ENCODE measurements at places on chromosomes 5 and 9.

DNA sequence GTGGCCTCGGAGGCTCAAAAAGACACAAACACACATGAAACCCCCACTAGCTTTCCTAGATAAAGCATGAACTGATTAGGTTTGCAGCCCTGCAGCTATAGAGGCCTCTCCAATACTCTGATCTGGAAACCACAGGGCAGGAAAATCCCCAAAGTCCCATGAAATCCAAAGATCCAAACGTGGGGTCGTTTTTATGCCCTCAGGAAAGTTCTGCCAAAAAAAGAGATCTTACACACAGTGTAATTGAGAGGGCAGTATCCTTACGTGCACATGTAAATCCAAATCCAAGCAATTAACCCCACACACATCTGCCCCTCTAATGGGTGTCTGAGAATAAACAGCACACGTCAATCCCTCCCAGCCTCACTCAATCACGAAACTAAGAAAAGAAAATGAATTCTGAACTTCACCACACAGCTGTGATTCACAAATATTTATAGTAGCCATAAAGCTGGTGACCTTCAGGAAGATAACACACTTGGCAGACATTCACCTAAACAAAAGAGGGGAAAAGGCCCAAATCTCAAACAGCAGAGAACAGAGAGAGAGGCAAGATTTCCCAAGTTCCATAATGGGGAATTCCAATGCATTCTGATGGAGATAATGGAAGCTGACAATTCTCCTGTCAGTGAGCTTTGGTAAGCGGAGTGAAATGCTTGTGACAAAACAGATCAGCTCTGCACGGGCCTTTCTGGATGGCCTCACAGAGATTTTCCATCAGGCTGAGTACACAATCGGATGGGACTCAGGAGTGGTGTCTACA, 114.2 kb downstream of the SEMA5A start:
- DNase-seq, result no peak

DNA sequence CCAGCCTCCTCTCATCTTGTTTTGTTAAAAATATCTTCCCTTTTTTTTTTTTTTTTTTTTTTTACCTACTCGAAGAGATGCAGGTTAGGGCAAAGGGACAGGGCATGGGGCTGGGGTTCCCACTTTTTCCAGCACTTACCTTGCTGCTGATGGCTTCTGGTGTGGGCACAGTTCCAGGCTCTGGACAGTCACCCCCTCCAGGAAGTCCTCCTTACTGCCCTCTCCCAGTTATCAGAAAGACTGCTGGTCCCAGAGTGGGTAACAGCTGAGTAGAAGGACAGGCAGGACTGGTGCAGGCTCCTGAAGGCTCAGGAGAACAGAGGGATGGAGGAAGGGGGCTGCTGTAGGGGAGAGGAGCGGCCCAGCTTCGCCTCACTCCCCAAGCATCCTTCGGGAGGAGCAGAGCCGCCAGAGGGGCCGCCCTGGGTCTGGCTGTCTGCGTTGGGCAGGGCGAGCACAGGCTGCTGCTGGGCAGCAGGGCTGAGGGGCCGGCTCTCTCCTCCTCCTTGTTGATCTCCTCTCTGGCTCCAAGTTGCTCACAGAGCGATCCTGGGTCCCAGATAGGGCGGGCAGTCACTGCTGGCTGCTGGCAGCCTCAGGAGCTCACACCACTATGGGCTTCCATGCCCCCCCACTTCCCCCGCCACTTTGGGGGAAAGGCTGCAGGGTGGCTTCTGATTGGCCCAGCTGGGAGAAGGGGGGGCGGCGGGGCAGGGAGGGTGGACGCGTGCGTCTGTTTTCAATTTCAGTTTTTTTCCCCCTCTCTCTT, at the start of gene PDGFRB:
TSS of gene PDGFRB (minus strand) at position 588 of the 769 bp plus-strand sequence. CDS start 18,798 bp downstream, outside the sequence.
- DNase-seq, result peak; percentile 15

- DNase-seq, result no peak
Measured at GRCh38 chr5:42390115-42390514, 33.1 kb upstream of the GHR start.

- no peak for DNase-seq
Measured at GRCh38 chr9:30928045-30928444, 1456.4 kb upstream of the ACO1 start.

GRCh38 chr9:120395376-120395775, 184.6 kb downstream of the CDK5RAP2 start:
- no peak for DNase-seq

- DNase-seq, result no peak
Measured at GRCh38 chr9:95920017-95920416, 44.5 kb downstream of the ERCC6L2 start.

- no peak for DNase-seq
Measured at GRCh38 chr5:946720-947625, 54.3 kb downstream of the TRIP13 start.

DNA sequence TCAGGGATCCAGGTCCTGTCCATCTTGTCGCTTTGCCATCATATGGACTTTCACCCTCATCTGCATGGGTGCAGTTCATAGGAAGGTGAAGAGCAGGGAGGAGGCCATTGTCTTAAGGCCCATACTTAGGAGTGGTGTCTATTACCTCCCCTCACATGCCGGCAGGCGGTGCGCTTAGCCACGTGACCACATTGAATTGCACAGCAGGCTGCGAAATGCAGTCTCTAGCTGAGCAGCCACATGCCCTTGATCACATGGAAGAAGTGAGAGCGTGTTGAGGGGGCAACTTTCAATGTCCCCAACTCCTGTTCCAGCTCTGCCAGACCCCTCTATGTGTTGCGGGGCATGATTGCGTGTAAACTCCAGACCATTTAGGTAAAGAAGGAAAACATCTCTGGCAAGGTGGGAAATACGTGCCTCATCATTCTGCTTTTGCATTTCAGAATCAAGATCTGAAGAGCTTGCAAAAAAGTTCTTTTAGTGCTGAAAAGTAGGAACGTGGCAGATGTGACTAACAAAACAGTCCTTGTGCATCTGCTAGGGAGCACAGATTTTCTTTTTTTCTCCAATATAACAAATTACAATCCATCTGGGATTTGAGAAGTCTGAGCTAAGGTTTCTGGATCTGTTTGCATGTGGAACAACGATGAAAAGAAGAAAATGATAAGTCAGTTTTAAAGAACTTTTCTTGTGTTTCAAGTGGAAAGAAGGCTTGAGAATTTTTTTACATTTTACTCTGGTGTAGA, 34.4 kb downstream of the ROPN1L start:
- DNase-seq, result no peak

- no peak for DNase-seq
Measured at GRCh38 chr9:94846739-94847138, 120.2 kb downstream of the AOPEP start.

GRCh38 chr5:149015126-149015525, 47.7 kb downstream of the SH3TC2 start:
- no peak for DNase-seq

- DNase-seq, result no peak
Measured at GRCh38 chr5:116799401-116799800, 224.8 kb upstream of the SEMA6A start.

GRCh38 chr9:109316207-109316640, 4.6 kb downstream of the EPB41L4B start:
- DNase-seq, result no peak

GRCh38 chr9:137049544-137050449, 3.8 kb upstream of the NPDC1 start:
- DNase-seq, result peak; percentile 67

GRCh38 chr9:87694236-87694755, 31.6 kb upstream of the CTSL start:
- no peak for DNase-seq

DNA sequence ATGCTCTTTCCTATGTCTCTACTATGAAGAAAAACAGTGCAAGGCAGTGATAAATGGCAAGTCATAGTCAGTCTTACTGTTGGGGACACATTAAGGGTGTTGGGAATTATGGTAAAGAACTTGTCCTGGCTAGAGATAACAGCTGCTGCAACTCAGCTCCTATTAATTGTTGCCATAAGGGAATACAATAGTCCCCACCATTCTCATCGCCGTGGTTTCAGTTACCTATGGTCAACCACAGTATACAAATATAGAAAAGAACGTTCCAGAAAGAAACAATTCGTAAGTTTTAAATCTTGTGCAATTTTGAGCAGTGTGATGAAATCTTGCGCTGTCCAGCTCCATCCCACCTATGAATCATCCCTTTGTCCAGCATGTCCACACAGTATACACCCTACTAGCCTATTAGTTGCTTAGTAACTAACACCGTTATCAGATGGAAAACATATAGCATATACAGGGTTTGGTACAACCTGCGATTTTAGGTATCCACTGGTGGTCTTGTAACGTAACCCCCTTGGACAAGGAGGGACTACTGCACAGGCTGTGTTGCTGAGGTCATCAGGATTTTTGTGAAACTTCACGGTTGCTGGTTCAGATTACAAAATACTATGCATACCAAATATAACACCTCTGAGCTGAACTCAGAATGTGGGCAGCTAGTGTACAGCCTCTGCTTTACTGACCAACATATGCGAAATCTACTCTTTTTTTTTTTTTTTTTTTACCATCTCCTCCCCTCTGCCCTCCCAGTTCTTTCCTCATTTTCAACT, 53.5 kb downstream of the ZFR start:
- DNase-seq, result no peak

DNA sequence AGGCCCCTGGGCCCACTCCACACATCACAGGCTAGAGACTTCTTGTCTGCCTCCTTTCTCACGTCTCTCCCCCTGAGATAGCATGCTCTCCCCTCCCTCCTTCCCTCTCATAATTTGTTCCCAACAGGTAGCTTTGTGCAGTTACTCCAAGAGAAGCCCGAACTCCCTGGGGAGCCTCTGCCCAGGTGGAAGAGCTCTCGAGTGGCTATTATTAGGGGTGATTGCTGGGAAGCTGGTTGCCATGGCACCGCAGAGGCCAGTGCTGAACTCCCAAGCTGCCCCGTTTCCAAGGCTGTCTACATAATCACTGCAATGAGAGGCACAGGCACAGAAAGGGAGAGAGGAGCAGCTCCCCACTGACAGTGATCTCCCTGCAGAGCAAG, 104.7 kb upstream of the GPR151 start:
- DNase-seq, result no peak

DNA sequence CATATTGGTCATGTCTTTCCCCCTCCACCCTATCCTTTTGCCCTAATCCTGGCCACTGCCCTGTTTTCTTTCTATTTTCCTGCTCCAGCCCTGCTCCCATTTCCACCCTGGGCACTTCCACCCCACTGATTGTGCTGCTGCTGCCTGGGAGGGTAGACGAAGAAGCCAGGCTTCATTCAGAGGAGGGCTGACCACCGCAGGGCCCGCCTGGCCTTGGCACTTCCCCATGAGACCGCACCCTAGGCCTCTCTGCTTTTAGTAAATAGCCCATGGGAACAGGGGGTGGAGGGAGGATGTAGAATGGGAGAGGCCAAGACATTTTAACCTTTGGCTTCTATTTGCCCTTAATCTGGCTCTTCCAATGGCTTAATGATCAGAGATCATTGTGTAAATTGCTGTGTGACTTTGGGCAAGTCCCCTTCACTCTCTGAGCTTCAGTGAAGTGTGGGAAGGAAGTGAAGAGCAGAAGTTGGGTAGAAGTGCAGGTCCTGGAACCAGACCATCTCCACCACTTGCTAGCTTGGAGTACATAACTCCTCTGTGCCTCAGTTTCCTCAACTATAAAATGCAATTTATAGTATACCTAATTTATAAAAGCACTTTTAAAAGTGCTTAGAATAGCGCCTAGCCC, 13.6 kb upstream of the GPX3 start:
- no peak for DNase-seq

DNA sequence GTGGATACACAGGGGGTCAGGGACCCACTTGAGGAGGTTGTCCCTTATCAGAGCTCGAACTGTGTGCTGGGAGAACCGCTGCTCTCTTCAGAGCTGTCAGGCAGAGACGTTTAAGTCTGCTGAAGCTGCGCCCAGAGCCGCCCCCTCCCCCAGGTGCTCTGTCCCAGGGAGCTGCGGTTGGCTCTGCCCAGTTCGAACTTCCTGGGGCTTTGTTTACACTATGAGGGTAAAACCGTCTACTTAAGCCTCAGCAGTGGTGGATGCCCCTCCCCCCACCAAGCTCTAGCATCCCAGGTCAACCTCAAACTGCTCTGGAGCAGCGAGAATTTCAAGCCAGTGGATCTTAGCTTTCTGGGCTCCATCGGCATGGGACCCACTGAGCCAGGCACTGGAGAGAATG, 15.9 kb downstream of the SRD5A1 start:
- no peak for DNase-seq
